Left ventricle myocardium inferior (tissue), 1 donor: ENCODE measurements at places on chromosomes 2 and 18. TPM values are rescaled to one million over a fixed set of nuclear protein-coding genes. Genes with fewer than 3 reads are reported as not detected.

NPAS2 gene
- 51.0 TPM for total RNA-seq

HMSD gene
- not detected for total RNA-seq

FABP1 gene
- not detected for total RNA-seq

VWC2L gene
- total RNA-seq, result not detected

PLGLB2 gene
- 1.3 TPM for total RNA-seq

MROH2A gene
- not detected for total RNA-seq

CABYR gene
- not detected for total RNA-seq

EMILIN2 gene
- 12.4 TPM for total RNA-seq

GALNT3 gene
- total RNA-seq, result 0.08 TPM

CFAP210 gene
- not detected for total RNA-seq

OTOS gene
- total RNA-seq, result not detected

SLC9A2 gene
- total RNA-seq, result 0.25 TPM

COL5A2 gene
- 9.3 TPM for total RNA-seq

GPR45 gene
- not detected for total RNA-seq

UGT1A9 gene
- total RNA-seq, result not detected

QPCT gene
- total RNA-seq, result 2.0 TPM

SCYGR5 gene
- not detected for total RNA-seq

MALT1 gene
- total RNA-seq, result 8.6 TPM

KCNG2 gene
- not detected for total RNA-seq

MRPS5 gene
- total RNA-seq, result 81.2 TPM

COLEC11 gene
- 4.9 TPM for total RNA-seq

THADA gene
- 15.4 TPM for total RNA-seq

SP140 gene
- total RNA-seq, result 1.3 TPM

MAP3K19 gene
- not detected for total RNA-seq

C2orf74 gene
- 33.7 TPM for total RNA-seq

DBI gene
- total RNA-seq, result 303 TPM

ALPG gene
- not detected for total RNA-seq

SNRPD1 gene
- total RNA-seq, result 23.9 TPM

OSBPL1A gene
- total RNA-seq, result 82.8 TPM

HOXD9 gene
- 0.16 TPM for total RNA-seq

C2orf81 gene
- total RNA-seq, result 0.82 TPM

NAT8 gene
- total RNA-seq, result not detected

TUBA3E gene
- total RNA-seq, result 47.1 TPM

DOK6 gene
- total RNA-seq, result 0.96 TPM

ORMDL1 gene
- total RNA-seq, result 27.7 TPM

MDH1 gene
- 1,481 TPM for total RNA-seq

SAG gene
- total RNA-seq, result not detected

RAB17 gene
- total RNA-seq, result 4.5 TPM

COLEC12 gene
- 7.3 TPM for total RNA-seq

EMILIN1 gene
- 18.4 TPM for total RNA-seq

STK11IP gene
- total RNA-seq, result 15.9 TPM

ABCA12 gene
- 0.03 TPM for total RNA-seq

C2orf66 gene
- total RNA-seq, result not detected

DSG2 gene
- 42.6 TPM for total RNA-seq

DNAH6 gene
- 0.14 TPM for total RNA-seq

WNT10A gene
- not detected for total RNA-seq

EIF4E2 gene
- total RNA-seq, result 44.2 TPM

CPLX4 gene
- total RNA-seq, result not detected

INHBB gene
- 3.2 TPM for total RNA-seq

GALNT14 gene
- 0.14 TPM for total RNA-seq

DIPK1C gene
- total RNA-seq, result 6.4 TPM

CAVIN2 gene
- 93.9 TPM for total RNA-seq

CCNYL1 gene
- total RNA-seq, result 7.6 TPM

MSTN gene
- not detected for total RNA-seq

HOXD4 gene
- not detected for total RNA-seq

SYT4 gene
- not detected for total RNA-seq

SPATS2L gene
- 54.9 TPM for total RNA-seq

MDH1B gene
- 0.69 TPM for total RNA-seq
